Neural progenitor cell (in vitro differentiated cells): ENCODE measurements at places on chromosomes 6 and 20.

DNA sequence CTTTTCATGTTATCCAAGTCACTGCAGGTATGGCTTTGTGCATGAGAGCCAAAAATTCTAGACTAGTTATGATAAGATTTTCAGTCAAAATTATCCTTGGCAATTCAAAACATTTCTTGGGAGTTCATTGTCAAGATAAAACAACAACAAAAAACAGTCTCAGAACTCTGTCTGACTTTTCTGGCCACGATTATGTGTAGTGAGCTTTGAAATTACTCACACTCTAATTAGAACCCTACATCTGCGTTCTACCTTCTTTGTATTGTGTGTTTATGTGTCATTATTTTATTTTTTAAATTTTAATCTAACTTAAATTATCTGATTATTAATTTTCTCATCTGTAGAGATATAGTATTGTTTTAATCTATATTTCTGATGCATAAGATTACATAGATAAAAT, 459.2 kb downstream of the FRK start:
- no peak for DNase-seq

GRCh38 chr6:53347250-53347920, 1.4 kb downstream of the ELOVL5 start:
- DNase-seq = no peak

DNA sequence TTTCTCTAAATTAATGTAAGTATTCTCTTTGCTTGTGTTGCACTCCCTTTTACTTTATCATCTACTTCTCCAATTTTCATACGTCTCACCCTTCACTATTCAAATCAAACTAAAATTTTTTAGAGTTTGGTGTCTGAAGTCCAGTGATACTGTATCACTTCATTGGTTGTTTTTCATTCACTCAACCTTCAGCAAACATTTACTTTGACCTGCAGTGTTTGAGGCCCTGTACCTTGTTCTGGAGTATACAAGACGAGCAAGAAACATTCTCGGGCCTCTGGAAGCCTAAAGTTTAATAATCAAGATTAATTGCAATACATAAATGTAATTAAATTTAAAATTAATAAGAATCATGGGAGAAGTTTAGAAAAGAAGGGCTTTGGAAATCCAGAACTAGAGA, 64.6 kb downstream of the SCAF8 start:
- DNase-seq = no peak

GRCh38 chr6:114339706-114340105, 3.1 kb downstream of the HS3ST5 start:
- no peak for DNase-seq

DNA sequence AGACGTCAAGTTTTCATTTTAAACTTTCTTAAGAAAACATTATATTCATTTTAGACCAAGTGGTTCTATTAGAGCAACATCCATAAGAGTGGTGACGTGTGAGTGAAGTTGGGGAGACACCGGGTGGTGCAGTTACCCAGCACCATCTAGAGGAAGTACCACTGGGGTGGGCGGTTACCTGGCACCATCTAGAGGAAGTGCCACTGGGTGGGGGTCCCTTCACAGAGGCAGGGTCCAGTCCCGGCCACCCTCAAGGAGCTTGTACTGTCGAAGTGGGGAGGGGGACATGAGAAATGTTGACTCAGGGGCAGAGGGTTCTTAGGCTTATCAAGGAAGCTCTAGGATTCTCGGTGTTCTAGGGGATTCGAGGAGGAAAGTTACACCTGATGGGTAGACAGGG, 26.2 kb downstream of the PHACTR3 start:
- DNase-seq = no peak

DNA sequence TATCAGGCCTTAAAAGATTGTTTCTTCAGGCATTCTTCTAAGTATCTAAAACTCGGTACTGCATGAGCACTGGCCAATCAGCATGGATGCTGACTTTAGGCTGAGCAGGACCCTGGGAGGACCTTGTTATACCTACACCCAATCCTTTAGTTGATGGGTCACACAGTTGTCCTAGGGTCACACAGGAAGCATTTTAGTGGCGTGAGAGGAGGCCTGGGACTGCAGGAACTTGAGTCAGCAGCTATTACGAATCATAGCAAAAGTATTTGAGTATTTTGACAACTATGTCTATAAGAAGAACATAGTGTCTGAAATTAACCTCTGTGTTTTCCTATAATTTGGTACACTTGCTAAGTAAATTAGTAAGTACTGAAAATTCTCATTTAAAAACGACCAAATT, 741.4 kb downstream of the HACE1 start:
- no peak for DNase-seq

DNA sequence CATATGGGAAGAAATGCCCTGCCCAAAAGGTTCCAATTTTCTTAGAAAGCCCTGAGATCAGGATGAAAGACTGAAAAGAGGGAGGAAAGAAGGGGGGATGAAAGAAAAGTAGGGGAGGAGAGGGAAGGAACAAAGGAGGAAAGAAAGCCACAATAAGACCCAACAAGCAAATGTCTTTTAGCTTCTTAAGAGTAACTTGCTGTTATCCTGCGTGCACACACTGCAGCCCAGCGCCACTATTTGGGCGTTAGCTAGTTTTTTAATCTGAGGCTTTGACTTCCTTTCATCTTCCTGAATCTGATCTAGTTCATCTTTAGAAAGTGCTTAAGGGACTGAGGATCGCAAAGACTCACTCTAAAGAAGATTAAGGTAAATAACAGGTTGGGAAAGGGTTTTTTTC, 77.4 kb upstream of the HDDC2 start:
- peak; percentile 40 for DNase-seq

DNA sequence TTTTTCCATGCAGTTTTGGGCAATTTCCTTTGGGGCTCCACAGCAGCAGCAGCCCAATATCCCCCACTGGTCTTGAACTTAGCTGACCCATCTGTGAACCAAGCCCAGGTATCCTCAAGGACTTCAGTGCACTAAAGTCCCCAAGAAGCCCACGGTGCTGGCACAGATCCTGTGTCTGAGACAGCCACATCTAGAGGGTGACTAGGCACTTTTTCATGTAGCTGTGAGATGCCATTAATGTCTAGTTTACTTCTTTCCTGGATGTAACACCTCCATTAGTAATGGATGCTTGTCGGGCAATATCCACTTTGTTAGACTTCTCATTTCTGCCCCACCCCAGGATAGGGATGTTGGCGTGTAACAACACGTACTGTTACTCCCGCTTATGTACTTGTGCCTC, 176.2 kb upstream of the PROKR2 start:
- DNase-seq = no peak

GRCh38 chr6:158408013-158408412, 95.7 kb downstream of the TULP4 start:
- no peak for DNase-seq

DNA sequence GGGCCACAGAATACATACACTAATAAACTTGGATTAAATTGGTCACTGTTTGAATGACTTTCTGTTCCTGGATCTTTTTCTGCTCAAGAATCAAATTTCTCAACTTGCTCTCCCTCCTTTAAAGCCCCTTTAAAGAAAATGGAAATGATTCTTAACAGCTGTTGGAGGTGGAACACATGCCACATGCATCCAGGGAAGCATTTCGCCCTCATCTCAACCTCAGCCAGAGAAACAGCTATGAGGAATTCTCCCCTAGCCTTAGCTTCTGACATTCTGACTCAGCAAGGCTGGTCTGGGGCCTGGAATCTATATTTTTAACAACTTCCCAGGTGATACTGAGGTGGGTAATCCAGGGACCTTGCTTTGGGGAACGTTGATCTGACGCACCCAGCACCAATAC, 263.4 kb upstream of the ECI2 start:
- no peak for DNase-seq

DNA sequence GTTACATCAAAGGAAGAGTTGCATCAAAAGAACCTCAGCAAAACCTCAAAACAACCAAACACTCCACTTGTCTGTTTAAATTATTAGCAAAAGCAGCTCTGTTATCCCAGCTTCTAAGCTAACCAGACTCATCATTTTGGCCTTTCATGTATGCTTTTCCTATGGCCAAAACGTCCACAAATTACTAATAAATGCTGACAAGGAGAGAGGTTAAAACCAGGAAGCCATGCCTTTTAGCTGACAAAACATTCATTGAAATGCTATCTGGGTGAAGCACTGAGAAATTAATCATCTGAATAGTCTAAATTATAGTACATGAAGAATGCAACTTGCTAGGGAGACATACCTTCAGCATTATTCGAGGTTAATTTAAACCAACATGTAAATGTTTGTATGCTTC, 80.6 kb downstream of the LAMA2 start:
- DNase-seq = no peak

DNA sequence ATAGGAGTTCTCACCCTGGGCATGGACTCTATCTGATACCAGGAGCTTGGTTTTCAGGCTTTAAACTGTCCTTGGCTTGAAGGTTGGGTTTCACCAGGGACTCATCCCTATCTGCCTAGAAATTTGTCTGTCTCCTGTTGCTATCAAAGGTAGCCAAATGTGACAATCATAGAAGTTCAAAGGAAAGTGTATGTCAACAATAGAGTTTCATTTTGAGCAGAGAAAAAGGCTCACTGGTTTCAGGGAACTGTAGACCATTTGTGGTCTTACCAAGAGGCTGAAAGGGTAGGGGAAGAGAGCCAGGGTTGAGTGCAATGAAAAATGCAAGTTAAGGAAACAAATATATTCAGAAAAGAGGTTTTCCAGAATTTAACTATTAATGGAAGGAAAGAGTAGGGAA, 966.8 kb upstream of the CITED2 start:
- DNase-seq = no peak

GRCh38 chr6:117138920-117139319, 126.4 kb upstream of the VGLL2 start:
- no peak for DNase-seq

DNA sequence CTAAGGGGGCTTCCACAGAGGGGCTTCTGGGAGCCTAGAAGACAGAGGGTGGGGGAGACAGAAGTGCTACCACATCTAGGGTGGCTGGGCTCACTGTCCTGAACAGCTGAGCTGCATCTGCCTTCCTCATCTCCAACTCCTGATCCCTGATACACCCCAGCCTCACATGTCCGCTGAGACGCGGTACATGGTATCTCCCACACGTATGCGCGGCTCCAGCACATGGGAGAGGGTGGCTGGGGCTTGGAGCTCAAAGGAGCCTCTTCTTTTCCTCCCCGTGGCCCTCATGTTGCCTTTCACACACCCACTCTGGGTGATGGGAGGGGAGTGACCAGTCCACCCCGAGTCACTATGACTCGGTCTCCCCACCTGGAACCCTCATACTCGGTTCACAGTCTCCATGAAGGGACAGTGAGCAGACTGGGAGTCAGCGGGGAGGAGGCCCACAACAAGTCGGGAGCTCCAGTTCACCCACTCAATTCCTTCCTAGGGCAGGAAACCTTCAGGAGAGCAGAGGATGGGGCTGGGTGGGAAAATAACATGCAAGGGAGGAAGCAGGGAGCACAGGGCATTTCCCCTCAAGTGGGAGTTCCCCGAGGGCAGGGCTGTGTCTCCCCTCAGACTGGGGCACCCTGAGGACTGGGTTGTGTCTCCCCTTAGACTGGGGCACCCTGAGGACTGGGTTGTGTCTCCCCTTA, 61.7 kb downstream of the MRPL14 start:
- DNase-seq = no peak

DNA sequence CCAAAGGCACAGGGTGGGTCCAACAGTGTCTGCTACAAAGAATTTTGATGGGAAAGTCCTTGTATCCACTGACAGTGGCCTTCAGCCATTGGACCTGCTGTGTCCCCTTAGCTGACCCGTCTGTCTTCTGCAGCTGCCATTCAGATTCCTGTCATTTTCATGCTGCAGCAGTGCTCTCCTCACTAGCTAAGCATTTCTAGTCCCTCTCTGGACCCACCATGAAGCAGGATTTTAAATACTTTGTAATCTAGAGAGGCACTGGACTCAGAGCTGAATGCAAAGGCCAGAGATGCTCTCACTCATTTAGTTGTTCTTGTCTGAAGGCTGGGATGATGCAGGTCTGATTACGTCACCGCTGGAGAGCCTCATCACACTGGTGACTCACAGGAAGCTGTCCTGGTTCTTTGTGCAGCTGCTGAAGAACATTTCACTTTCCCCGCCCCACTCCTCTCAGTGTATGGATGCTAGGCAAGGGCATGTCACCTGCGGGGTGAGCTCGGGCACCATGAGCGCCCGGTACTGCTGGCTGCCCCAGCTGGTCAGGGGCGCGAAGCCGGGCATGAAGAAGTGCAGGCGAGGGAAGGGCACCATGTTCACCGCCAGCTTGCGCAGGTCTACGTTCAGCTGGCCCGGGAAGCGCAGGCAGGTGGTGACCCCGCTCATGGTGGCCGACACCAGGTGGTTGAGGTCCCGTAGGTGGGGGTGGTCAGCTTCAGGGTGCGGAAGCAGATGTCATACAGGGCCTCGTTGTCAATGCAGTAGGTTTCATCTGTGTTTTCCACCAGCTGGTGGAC, 19.4 kb upstream of the TUBB2A start:
- no peak for DNase-seq

DNA sequence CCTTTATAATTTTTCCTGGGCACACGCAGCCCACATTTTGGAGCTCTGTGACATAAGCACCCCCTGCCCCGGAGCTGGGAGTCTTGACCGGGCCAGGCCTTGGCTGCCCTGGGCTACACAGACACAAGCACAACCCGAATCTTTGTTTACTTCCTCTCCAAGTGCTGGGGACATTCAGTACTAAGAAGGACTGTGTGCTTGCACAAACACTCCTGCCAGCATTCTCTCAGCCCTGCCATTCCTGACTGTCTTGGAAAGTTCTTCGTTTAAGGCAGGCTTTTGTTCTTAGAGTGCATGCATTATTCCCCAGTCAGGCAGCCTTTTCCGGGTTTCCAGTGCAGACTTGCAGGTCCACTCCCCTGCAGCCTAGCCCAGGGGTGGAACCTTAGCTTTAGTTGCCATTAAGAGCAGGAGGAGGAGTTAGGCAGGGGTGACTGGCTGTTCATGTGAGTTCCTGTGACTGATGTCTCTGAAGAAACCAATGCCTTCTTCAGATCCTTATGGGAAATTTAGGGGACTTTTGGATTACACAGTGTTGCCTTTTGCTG, 28.6 kb downstream of the FOXO3 start:
- DNase-seq = peak; percentile 86

DNA sequence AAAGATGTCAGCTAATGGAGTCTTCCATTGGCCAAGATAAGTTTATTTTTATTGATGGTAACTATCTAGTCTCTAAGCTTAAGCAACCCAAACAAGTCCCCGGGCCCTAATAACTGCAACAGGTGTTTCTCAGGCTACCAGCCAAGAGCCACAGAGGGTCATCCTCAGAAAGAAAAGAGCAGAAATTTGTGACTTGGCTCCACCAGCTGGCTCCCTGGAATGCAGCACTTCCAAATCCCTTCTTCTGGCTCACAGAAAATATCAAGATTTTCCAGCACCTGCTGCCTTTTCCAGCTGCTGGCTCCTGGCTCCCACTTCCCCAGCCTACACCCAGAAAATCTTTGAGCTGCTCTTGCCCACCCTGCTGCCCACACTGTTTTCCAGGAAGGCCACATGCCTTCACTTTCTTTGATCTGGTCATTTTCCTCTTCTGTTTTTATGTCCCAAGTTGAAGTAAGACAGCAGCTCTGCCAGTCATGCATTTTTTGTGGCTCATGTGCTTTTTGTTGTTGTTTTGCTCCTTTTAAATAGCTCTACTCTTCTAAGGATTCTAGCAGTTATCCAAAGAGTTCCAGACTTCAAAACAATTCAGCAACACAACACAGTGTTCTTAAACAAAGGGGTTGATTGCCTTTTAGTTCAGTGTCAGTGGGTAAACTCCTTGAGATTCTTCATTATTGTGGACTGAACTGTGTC, 151.0 kb upstream of the SMLR1 start:
- DNase-seq = peak; percentile 30
